ENCODE measurements at places on chromosomes 3 and 15.
A peak's percentile ranks its signal among the peaks of the same experiment; 100 is the strongest.

GRCh38 chr3:172270557-172271166 lies 177.6 kb downstream of the GHSR start:
- no peak for DNase-seq

GRCh38 chr3:114380233-114380651 lies 86.4 kb downstream of the TIGIT start:
- peak; percentile 40 for DNase-seq

DNA sequence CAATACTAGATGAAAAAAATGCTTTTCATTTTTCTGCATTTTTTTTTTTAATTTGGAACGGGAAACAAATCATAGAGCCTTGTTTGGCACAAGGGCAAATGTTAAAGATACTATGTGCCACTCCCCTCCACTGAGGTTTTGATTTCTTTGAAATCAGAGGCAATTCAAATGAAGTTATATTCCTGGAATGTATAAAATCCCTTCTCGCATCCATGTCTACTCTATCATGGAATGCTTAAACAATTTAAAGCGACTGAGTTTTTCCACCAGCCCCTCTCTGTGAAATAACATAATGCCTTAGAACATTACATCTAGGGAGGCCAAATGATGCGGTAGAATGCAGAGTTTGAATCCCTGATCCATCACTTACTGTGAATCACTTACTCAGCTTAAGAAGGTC lies 69.7 kb downstream of the FMN1 start:
- DNase-seq = no peak

DNA sequence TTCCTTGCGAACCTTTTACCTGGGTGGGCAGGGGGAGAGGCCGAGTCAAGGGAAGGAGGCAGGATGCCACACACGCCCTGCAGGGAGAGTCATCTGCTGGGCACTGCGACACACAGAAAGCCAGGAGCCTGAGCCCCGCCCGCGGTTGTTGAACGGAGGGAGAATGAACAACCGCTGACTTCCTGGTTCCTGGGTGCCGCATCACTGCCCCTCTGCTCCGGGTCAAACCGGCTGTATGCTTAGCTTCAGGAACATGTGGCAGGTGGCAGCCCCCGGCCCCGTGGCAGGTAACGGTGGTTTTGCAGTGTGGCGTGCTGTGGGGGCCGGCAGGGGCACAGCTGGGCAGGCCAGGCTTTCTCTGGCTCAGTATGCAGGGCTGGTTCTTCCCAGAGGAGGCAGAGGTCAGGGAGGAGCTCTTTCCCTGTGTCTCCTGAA lies 33.4 kb downstream of the APBA2 start:
- no peak for DNase-seq

GRCh38 chr15:72737723-72738122 lies 45.8 kb downstream of the ADPGK start:
- no peak for DNase-seq

Measured in HS-27A (cell line).